ENCODE measurements at places on chromosomes 7 and 10. TPM values are rescaled to one million over a fixed set of nuclear protein-coding genes. Genes with fewer than 3 reads are reported as not detected.

The FAM25C gene
- total RNA-seq, result not detected

The OR2A1 gene
- total RNA-seq, result not detected

The C10orf88 gene
- total RNA-seq, result 9.1 TPM

The CXCL12 gene
- total RNA-seq, result not detected

The SVOPL gene
- total RNA-seq, result not detected

The SEMA3C gene
- total RNA-seq, result not detected

The PRPF18 gene
- total RNA-seq, result 22.9 TPM

DNA sequence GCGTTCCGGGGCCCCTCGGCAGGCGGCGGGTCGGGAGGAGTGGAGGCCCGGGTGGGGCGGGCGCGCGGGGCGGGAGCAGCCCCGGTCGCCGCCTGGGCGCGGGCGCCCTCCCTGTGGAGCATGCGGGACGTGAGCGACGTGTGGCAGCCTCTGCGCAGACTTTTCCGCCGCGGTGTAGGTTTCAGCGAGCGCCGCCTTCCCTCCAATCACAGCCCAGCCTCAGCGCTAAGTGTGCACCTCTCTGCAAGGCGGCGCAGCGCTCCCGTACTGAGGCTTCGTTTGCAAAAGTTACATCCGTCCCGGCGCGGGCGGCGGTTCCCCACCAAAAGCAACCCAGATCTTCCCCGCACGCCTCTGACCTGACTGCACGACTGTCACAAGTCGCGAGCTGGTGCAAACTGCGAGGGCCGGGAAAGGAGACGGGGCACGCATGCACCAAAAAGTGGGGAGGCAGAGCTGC is 1.2 kb upstream of the PFKFB3 start:
- DNase-seq, result peak; percentile 83

DNA sequence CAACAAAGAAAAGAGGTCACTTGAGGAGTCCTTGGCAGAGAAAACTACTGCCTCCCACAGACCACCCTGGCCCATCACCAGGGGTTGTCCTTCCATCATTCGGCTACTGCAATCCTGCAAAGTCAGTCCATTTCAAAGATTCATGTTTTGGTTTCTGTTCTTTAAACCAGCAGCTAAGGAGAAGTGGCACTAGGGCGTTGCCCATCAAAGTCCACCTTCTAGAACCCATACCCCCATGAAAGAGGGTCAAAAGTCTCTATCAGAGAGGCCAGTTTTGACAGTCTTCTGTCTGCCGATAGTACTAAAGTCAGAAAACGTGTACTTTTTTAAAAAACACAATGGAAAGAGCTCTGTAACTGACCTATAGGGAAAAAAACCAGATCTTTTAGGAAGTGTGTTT is 14.4 kb downstream of the CCDC6 start:
- no peak for DNase-seq

- no peak for DNase-seq
Observed at GRCh38 chr10:91536733-91537132, 96.1 kb downstream of the PPP1R3C start.

- no peak for DNase-seq
Observed at GRCh38 chr10:130263289-130263688, 127.1 kb downstream of the GLRX3 start.

- no peak for DNase-seq
Observed at GRCh38 chr7:151342811-151343210, 1.2 kb downstream of the NUB1 start.

DNA sequence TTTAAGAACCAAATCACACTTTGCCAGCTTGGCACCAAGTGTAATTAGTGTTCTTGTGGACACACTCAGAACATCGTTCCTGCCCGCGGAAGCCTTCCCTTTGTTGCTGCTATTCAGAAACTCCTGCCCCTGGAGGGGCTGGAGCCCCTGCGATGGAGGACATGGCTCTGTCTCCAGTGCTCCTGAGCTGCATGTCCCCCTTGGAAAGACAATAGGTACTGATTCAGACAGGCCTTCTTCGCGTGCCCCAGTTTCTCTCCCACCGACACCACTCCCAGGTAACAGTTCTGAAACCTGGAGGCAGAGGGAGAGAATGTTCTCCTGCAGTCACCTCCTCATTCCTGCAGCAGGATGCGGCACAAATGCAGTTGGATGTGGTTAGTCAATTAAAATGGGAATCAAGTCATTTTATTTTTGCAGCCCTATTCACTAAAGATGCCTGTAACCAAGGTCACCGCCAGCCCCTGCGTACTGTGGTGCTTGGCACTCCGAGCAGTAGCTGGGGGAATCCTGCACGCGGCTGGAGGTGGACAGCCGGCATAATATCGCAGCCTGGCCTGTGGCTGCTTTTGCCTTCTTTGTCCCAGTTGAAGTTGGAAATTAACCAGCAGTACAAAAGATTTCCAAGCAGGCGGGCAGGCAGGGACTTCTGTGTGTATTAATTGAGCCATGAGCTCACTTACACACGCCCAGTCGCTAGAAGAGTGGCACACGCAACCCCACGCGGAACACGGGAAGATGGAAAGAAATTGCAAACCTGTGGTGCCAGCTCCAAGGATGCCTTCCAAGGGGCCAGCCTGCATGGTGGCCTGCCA is 205.7 kb downstream of the EBF3 start:
- no peak for DNase-seq

DNA sequence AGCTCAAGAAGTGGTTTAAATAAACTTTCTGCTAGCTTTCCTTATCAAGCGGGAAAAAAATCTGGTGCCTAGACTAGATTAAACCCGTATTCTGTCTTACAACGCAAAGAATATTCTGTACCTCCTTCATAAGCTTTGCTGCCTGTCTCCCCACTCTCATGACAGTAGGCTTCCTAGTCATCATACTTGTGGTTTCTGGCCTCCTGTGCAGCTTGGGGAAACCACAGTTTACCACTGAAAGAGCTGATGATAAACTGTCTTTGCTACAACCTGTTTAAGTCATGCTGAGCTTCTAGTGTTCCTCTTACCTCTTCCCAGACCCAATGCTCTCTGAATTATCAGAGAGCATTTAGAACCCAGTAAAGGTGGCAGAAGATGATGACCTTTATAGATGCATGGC is 55.0 kb downstream of the PODXL start:
- peak; percentile 52 for DNase-seq

GRCh38 chr7:100369105-100369504 is 4.2 kb upstream of the PILRA start:
- no peak for DNase-seq

- no peak for DNase-seq
Observed at GRCh38 chr7:39826166-39826565, 123.9 kb upstream of the CDK13 start.

GRCh38 chr7:93835702-93836101 is 54.9 kb downstream of the TFPI2 start:
- no peak for DNase-seq

DNA sequence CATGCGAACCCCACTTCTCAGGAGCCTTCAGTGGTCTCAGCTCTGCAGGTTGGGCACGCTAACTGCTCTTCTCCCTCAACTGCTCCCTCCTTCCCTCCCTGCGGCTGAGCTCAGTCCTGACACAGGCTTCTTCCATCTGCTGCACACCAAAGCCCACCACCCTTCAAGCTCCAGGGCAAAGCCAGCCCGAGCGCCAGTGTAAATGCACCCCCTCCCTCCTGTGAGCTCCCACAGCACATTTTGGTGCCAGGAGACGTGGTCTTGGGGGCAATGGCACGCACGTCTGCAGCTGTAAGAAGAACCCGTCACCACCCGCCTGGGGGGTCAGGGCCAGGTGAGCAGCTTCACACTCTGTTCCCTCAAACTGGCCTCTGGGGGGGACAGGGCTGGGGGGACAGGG is 15.9 kb downstream of the VIPR2 start:
- no peak for DNase-seq

DNA sequence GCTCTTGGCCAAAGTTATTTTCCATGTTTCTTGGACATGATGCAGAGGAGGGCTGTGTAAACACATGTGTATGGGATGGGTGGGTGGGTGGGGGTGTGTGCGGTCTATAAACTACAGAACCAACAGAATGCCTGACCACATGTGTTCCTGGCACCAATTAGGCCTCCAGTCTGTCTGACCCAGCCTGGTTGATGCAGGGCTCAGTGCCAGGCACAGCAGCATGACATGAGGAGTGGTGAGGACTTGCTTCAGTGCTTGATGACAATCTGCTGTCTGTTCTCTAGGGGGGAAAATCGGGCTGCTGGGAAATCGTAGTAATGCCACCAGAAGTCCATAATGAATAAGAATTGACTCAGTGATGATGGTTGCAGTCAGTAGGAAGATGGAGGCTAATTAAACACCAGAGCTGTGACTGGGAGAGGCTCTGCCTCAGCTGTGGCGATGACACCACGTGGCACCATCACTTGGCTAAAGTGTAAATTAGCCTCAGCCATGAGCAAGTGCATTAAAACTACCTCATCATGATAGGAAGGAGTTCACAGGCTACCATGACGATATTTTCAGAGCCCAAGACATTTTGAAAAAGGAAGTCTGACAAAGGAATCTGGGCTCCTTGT is 260.1 kb upstream of the PODXL start:
- no peak for DNase-seq

DNA sequence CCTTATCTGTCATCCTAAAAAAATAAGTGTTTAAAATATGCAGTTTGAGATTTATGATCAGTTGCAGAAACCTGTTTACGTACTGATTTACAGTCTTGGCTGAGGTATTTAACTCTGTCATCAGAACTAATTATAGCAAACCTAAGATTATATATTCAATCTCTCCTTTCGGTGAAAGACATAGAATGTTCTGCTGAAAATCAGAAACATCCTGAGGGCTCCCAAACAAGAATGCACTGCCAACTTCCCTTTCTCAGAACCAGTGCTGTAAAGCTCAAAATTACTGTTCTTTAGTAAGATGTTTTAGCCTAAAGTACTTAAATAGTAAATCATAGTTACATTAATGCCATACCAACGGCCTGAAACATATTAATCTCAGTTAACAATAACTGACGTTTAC is 34.3 kb downstream of the FAM204A start:
- DNase-seq, result no peak

- no peak for DNase-seq
Observed at GRCh38 chr10:26199841-26200240, 16.7 kb upstream of the GAD2 start.

All from activated T-helper 2 cell treated with anti-CD3 and anti-CD28 coated beads, Interferon-gamma antibody, Interleukin-2, Interleukin-4, amounts not matched to agents 10 μg/mL and 5 μg/mL and 100 μg/mL, durations not matched to agents 14 hours and 24 hours and 36 hours (primary cell).